ENCODE measurements at places on chromosomes 6 and 20.
A peak's percentile ranks its signal among the peaks of the same experiment; 100 is the strongest.

- DNase-seq = no peak
These were observed 2.5 kb downstream of the HDAC2 start for GRCh38 chr6:113968472-113968871.

- no peak for DNase-seq
These were observed 4.4 kb upstream of the HMGN3 start for GRCh38 chr6:79238919-79239318.

DNA sequence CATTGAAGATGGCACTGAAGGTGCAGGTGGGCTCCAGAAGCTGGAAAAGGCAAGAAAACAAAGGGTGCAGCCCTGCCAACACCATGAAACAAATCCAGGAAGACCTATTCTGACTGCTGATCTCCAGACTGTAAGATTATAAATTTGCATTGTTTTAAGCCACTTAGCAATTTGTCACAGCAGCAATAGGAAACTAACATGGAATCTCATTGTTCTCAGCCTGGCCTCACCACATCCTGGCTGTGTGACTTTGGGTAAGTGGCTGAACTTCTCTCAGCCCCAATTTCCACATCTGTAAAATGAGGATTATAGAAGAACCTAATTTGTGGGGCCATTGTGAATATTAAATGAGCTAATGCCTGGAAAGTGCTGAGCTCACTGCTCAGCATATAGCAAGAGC lies 160.4 kb upstream of the MAFB start:
- DNase-seq = no peak

DNA sequence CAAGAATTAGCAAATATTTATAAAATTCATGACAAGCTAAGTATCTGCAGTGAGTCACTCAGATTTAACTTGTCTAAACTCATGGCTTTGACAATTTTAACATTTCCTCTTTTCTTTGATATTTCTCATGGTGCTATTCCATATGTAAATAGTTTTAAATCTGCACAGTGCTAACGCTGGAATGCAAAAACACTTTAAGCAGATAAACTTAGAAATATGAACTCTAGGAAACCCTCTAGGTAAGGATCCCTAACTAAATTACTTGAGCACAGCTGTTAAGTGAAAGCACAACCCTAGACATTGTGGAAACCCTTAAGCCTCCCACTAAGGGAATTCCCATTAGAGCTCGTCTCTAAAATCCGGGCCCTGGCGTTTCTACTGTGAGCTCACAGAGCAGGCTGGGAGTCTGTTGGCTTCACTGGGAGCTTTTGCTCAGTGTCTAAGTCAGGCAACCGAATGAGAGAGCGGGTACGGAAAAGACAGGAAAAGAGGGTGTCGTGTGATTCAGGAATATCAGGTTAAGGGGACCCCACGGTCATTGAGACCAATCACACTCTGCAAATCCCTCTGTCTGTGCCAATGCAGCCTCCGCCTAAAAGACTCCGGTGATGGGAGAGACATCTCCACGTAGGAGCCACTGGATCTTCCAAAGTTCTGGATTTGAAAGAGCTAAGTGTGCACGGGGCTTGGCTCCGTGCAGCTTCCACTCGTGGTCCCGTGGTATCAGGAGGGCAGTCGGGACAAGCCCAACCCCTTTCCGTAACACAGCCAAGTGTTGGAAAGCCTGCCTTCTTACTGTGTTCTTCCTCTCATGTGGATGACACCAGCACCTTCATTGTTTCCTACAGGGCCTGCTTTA lies 112.3 kb upstream of the RPS6KA2 start:
- no peak for DNase-seq

- no peak for DNase-seq
These were observed 59.1 kb upstream of the RNF144B start for GRCh38 chr6:18328070-18328469.

DNA sequence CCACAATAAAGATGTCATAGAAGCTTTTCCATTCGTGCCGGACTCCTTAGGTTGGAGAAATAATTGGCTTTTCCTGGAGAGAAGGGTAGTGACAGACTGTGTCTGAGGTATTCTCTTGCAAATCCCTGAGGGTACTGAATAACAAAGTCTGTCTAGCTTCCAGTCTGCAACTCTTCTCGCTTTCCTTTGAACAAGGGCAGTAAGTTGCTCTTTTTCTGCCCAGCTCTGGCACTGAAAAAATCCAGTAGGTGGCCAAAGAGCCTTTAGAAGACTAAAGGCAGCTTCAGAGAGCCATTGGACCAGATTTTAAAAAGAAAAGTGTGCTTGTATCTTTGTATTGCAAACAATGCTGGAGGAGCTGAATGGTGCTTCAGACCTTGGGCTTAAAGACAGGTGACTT lies 20.7 kb upstream of the RREB1 start:
- no peak for DNase-seq

- DNase-seq = peak; percentile 48
These were observed 22.1 kb upstream of the RALGAPA2 start for GRCh38 chr20:20734475-20734948.

GRCh38 chr6:11920566-11920965 lies 91.5 kb upstream of the HIVEP1 start:
- no peak for DNase-seq

DNA sequence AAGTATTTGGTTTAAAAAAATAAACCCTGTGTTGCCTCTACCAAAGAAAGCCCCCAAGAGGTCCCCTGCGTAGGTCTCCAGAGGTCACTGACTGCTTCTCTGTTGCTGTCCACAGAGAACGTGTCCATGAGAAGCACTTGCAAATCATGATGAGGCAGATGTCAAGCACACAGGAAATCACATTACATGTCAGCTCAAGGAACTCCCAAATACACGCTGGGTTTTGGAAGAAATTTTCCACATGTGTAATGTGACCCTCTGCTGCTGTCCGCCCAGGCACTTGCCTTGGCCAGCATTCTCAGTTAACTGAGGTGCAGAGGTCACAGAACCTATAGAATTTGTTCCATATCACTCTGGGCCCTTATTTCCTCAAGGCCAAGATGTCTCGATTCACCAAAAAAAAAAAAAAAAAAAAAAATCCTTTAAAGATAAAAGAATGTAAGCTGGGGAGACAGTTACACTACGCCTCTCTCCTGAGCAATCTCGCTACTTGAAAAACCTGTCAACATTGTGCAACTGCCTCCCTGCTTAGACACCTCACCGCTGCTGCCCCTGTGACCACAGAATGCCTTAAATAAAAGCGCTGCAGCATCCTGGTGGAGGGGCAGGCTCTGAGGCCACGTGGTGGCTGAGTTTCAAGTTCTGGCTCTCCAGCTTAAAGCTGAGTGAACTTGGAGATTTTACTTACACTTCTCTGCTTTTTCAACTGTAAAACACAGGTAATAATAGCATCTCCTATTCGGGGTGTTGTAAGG lies 42.3 kb downstream of the SLC22A23 start:
- DNase-seq = peak; percentile 52

DNA sequence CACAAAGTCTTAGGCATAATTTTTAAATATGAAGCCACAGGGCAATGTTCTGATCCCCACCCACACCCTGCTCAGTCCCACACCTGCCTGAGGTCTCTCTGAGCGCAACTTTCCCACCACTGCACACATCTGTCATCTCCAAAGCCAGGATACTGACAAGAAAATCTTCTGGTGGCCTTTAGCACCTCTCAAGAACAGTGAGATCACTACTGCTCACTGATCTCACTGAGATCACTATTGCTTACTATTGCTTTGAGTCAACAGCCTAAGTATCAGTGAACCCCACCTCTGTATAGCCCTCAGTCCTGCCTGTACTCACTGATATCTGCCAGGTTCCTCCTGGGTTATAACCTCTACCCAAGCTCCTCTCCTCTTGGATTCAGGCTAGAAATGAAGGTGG lies 6.4 kb downstream of the TNFRSF21 start:
- DNase-seq = peak; percentile 16

DNA sequence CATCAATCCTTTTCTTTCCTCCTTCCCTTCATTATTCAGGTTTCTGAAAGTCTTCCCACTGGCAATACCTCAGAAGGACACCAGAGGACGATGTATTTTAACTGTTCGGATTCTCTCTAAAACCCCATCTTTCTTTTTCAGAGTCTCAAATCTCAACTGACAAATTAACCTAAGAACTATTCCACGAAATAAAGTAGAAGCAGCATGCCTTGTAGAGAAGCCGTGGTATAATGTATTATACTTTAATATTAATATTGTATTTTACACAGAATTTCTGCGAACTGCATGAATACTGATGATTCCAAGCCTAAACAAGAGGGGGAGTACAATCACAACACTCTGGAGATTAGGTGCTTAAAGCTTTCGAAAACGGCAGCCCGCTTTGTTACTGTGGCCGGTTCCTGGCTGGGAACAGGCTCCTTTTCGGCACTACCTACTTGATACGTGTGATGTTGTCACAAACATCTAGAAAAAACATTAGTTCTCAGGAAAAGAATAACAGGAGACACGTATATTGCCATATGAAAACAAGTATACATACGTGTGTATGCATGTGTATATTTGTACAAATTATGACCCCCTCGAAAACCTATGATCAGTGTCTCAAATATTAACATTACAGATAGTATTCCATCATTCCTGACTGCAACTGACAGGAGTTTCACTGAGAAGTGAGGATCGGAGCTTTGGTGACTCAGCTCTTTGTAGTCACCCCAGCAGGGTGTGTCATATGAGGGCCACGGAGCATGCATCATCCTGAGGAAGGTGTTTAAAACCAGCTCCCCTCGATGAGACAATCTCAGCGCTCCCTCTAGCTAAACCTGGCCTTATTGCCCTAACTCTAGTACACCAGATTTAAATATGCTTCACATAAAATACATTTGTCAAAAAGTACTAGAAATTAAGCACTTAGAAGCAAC lies 319.7 kb upstream of the TCF21 start:
- no peak for DNase-seq

- DNase-seq = peak; percentile 38
These were observed 108.3 kb downstream of the CARMIL1 start for GRCh38 chr6:25387483-25387882.

- no peak for DNase-seq
These were observed 11.3 kb downstream of the MOCS3 start for GRCh38 chr20:50969912-50970311.

DNA sequence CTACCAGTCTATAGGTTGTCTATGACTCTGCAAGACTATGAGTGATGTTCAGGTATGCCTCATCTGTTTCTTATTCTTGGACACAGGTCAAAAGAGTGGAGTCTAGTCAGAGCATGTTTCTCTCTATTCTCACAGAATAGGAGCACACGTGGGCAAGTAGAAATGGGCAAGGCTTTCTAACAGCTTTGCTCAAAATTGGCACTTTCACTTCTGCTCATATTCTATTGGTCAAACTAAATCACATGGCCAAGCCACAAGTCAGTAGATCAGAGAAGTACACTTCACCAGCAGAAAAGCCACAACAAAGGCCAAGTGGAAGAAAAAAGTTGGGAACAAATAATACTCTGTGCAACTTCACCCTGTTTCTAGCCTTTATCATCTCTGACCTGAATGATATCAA lies 354.5 kb upstream of the SYNCRIP start:
- peak; percentile 30 for DNase-seq

DNA sequence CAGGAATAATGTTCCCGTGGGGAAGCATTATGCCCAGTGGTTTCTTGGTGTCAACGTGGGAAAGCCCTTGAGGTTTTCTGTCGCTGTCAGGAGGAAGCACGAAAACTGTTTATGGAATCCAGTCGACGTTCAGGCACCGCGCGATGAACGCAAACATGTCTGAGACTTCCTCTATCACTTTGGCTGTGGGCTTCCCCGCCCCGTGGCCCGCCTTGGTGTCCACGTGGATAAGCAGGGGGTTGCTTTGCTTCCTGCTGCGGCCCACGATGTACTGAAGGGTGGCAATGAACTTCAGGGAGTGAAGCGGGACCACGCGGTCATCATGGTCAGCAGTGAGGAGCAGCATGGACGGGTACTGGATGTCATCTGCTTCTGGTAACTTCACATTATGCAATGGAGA lies 98.2 kb upstream of the POPDC3 start:
- DNase-seq = no peak

DNA sequence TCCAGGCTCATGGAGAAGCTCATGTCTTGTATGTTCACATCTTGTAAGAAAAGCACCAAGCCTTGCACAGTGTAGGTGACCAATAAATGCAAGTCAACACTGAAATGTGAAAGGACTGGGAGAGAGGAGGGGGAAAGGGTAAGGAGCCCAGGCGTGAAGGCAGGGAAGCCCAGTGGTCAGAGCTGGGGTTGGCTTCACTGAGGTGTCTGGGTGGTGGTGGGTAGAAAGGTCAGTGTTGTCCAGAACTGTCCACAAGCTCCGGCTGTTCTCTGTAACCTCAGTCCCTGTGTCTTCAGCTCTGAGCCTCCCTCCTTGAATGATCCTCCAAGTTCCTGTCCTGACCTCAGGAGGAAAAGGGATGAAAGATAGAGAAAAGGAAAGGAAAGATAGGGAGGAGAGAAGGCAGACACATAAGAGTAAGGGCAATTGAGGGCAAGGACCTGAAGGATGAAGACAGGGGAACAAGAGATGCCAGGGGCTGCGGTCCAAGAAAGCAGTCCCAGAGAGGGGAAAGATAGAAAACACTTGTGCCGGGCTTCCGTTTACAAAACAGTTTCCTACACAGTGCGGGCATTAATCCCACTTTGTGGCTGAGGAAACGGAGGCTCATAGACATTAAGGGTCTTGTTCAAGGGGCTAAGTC lies 2.4 kb upstream of the TNXB start:
- DNase-seq = no peak

- DNase-seq = peak; percentile 80
These were observed 5.2 kb upstream of the IL17A start for GRCh38 chr6:52180787-52181558.

DNA sequence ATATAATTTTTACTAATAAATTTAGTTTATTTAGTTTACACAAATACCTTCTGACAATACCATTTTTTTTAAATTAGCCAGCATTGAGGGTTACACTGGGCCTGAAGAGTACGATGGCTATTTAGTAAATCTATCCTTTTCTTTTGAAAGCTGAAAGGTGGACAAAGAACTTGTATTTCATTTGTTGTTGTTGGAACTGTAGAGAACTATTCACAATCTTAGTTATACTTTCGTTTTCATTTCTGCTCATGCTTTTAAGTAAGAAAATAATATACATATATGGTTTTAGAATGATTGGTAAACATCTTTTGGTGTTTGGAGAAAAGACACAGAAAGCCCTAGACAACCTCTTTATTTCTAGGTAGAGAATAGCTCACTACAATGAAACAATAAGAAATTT lies 165.3 kb upstream of the FAM83B start:
- no peak for DNase-seq

Data from GM12865 (cell line).